Neural crest cell (in vitro differentiated cells): ENCODE measurements at places on chromosomes 7 and 10.

- DNase-seq = no peak
Measured at GRCh38 chr7:47690902-47691558, 109.1 kb upstream of the TNS3 start.

DNA sequence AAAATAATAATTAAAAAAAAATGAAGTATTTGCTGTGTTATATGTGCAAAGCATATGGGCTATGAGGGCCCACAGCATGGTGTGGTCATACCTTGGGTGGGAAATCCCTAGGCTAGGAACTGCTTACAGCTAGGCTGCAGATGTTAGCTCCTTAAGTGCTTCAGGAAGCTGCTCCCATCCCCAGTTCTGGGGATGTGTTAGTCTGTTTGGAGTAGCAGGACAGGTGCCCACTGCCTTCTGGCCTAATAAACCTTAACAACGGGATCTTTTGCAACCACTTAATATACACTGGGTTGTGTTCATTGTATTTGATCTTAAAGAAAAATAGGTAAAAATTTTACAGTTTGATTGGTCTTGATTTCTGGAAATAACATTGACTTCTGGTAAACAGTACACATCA, 46.3 kb downstream of the HK1 start:
- DNase-seq = no peak

DNA sequence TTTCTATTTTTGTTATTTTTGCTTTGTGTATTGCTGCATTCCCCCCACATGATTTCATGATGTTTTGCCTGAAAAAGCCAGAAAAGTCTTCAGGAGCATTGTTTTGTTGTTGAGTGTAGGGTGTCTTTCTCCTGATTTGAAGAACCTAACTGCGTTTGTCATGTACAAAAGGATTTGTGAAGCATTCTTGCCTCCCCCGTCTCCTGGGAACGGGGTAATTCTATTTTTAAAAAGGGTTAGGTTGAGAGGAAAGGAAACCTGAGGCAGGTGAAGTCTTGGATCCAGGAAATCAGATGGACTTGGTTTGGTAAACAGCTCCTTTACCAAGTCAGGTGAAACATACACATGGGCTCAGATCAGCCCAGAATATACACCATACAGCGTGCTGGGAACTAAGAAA, 26.0 kb upstream of the BTBD16 start:
- no peak for DNase-seq

DNA sequence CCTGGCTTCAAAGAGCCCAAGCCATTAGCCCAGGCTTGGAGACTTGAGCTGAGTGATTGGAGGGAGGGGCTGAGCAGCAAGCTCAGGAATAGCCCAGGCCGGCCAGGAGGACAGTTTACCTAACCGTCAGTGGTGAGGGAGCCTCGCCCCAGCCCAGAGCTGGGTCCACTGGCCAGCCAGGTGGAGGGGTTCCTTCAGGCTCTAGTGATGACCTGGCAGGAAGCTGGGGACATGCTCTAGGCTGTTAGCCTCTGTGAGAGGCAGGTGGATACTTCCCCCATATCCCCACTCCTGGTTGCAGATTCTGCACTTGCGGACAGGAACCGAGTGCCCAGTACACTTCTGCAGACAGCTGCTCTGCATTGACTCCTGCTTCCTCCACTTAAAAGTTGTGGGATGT, 61.2 kb upstream of the ANTXRL start:
- no peak for DNase-seq

- peak; percentile 47 for DNase-seq
Measured at GRCh38 chr10:111756217-111757061, 427.1 kb downstream of the GPAM start.

- no peak for DNase-seq
Measured at GRCh38 chr7:137667633-137668387, 179.0 kb downstream of the DGKI start.

DNA sequence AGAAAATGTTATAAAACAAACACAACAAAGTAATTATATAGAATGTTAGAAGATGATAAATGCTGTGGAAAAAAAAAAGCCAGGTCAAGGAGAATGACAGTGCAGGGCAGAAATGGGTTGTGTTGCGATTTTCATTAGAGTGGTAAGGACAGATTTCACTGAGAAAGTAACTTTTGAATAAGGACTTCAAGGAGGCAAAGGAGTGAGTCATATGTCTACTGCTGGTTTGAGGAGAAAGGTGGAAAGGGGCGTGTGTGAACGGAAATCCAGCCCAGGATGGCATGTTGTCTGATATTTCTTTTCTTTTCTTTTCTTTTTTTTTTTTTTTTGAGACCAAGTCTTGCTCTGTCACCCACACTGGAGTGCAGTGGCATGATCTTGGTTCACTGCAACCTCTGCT, 12.3 kb upstream of the DLD start:
- DNase-seq = no peak

DNA sequence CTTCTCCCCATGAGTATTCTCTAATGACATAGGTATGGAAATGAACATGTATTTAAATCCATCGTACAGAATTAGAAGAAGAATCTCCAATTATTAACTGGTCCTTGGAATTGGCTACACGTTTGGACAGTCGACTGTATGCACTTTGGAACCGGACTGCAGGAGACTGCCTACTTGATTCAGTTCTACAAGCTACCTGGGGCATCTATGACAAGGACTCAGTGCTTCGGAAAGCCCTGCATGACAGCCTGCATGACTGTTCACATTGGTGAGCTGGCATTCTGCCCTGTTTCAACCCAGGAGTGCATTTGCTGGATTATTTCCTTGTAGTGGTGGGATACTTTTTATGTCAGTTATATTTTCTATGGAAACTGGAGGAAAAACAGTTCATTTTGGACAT, 32.2 kb downstream of the ZRANB1 start:
- no peak for DNase-seq

- no peak for DNase-seq
Measured at GRCh38 chr7:142431491-142431890, 173.6 kb upstream of the PRSS58 start.

- no peak for DNase-seq
Measured at GRCh38 chr7:138092486-138093028, 16.3 kb downstream of the AKR1D1 start.

- no peak for DNase-seq
Measured at GRCh38 chr10:125002423-125003145, 60.7 kb downstream of the ZRANB1 start.

- no peak for DNase-seq
Measured at GRCh38 chr7:5232874-5233273, 42.8 kb downstream of the WIPI2 start.
